ENCODE measurements at places on chromosomes 1 and 21.

DNA sequence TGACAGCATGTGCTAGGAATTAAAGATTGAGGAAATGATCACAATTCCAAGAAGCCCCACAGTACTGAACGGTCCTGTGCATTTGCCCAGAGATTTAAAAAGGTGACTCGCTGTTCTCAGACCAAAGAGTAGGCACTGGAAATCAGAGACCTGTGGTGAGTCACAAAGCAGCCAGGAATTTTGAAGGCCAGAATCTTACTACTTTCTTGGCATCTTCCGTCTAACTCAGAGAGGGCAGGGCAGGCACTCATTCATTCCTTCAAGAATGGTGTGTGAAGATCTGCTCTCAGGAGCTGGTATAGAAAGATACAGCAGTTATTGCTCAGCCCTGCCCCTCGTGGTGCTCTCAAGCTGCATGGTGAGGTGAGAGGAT lies 57.9 kb downstream of the BRINP2 start:
- DNase-seq: no peak

GRCh38 chr1:77697441-77697840 lies 15.0 kb upstream of the ZZZ3 start:
- no peak for DNase-seq

DNA sequence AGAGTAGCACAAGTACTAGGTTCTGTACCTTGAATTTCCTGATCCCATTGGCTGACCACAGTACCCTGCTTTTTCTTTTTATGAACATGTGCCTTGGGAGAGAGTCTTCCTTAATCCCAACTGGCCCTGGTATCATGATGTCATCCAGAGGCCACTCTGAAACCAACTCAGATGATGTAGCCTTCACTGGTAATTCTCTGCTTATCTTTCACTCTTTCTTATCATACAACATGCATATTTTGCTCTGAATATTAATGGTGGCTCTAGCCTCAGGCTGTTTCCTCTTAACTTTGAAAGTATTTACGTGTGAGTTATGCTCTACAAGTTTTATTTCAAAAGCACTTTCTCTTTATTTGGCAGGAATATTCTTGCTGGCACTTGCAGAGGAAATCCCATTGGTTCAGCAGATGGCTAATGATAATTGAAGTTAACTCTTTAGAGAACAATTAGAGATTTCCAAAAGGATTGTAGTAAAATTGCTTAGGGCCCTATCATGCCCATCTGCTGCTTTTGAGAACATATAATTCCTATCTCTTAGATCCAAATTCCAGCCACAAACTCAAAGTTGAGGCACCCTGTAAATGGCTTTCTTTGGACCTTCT lies 86.1 kb downstream of the PTGER3 start:
- DNase-seq: no peak

GRCh38 chr1:240611228-240611618 lies 732 bp downstream of the GREM2 start:
- DNase-seq: no peak

DNA sequence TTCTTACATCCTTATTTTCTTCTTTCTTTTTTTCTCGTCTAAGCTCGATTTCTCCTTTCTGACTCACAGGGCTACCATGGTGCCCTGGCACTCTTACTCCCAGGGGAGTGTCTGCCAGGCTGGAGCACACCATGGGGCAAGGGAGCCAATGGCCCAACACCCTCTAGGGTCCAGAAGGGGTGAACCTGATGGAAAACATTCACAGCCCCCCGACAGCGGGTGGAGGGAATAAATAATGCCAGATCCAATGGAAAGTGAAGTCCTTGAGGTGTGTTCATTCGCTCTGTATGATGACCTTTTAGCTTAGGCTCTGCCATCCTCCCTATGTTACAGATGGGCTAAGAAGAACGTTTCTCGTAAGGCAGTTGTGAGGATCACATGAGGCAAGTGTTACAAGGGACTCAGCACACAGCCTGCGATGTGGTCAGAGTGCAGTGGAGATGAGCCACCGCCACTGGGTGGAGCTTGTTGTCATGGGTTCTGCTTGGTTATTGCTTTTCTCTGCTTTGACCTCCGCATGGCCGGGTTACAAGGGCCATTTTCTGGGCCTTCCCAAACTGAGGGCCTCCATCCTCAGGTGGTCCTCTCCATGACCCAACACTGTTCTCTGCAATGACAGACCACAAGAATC lies 3.5 kb upstream of the FCMR start:
- no peak for DNase-seq

DNA sequence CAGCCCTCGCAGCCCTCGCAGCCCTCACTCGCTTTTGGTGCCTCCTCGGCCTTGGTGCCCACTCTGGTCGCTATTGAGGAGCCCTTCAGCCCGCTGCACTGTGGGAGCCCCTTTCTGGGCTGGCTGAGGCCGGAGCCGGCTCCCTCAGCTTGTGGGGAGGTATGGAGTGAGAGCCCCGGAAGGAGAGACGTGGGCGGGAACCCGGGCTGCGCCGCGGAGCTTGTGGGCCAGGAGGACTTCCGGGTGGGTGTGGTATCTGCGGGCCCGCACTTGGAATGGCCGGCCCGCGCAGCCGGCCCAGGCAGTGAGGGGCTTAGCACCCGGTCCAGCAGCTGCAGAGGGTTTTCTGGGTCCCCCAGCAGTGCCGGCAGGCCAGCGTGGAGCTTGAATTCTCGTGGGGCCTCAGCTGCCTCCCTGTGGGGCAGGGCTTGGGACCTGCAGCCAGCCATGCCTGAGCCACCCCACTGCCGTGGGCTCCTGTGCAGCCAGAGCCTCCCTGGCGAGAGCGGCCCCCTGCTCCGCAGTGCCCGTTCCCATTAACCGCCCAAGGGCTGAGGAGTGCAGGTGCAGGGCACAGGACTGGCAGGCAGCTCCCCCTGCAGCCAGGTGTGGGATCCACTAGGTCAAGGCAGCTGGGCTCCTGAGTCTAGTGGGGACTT lies 9.9 kb upstream of the CFHR2 start:
- no peak for DNase-seq

GRCh38 chr1:159088050-159088449 lies 11.5 kb upstream of the AIM2 start:
- no peak for DNase-seq

DNA sequence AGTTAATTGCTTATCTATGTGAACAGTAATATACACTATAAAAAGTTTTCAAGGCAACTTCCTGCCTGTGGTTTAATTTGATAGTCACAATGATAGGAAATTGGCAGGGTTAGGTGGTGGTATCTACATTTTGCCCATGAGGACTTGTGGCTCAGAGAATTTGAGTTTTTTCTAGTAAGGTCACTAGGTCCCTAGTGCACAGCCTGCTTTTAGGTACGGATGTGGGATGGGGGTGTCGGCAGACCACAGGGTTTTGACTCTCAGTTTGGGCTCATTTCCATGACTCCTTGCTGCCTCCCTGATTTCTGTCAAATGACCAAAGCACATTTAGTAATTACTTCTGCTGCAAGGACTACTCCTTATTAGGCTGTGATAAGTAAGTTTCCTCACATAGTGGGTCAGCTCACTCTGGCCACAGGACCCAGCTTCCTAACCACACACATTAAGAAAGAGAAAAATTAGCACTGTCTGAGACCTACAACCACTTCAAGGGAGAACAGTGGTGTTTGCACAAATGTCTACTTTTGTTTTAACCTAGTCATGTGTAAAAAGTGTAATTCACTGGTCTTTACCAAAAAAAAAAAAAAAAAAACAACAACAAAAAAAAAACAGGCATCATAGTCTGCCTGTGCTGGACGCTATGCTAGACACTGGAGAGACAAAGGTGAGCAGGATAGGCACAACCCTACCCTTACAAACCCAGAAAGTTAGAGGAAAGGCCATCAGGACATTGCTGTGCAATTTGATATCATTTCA lies 43.7 kb downstream of the MRPL39 start:
- DNase-seq: no peak

GRCh38 chr21:33976082-33977016 lies 60.7 kb upstream of the ATP5PO start:
- no peak for DNase-seq

DNA sequence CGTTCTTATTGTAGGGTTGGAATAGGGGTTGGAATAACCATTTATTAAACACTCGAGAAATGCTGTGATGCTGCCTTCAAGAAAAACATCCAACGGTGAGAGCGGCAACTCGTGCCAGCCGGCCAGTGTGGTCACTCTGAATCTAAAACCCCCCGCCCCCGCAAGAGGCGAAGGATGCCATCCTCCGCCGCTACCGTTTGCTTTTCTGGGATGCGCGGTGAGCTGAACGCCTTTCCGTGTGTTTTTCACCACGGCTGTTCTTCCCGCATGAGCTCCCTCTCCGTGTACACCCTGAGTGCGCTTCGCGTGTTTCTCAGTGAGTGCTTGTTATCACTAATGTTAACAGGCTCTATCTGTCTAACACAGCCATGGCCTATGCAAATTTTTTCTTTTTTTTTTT lies 42.0 kb upstream of the RIPK4 start:
- no peak for DNase-seq

GRCh38 chr1:174075245-174075692 lies 53.1 kb upstream of the RC3H1 start:
- DNase-seq: no peak

- no peak for DNase-seq
Measured at GRCh38 chr21:38334866-38335265, 78.1 kb downstream of the KCNJ15 start.

DNA sequence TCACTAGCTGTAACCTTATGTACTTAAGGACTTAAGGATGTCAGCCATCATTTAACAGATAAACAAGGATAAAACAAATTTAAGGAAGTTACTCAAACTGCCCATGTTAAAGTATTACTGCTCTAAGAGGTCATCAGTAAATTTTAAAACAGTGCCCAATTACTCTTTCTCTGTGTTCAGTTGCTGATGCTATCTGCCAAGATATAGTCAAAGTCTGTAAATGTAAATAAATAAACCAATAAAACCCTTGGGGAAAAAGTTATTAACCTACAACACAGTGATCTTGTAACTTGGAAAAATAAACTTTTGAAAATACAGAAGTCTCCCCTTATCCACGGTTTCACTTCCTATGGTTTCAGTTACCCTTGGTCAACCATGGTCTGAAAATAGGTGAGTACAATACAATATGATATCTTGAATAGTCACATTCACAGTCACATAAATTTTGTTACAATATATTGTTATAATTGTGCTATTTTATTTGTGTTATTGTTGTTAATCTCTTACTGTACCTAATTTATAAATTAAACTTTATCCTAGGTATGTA lies 501.8 kb downstream of the LMO4 start:
- DNase-seq: no peak

DNA sequence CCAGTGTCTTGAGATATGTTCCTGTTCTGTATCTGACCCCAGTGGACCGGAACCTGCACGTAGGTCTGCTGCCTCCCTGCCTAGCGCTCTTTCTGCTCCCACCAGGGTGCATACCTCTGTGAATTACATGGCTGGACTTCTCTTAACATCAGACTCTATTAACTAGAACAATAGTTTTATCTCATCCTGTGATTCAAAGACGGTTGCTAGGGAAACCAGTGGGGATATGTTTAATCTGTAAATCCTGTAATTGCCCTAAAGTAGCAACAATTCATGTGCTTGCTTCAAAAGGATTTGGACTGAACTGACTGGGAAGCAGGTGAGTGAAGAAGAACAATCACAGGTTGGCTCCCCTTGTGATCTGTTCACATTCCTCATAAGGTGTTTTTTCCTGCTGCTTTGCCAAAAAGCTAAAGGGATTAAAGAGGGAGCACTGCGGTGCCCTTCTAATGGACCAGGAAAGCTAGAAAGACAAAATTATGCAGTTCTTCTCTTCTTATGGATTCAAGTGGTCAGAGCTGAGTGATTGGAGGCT lies 52.7 kb upstream of the DIRAS3 start:
- DNase-seq: no peak

DNA sequence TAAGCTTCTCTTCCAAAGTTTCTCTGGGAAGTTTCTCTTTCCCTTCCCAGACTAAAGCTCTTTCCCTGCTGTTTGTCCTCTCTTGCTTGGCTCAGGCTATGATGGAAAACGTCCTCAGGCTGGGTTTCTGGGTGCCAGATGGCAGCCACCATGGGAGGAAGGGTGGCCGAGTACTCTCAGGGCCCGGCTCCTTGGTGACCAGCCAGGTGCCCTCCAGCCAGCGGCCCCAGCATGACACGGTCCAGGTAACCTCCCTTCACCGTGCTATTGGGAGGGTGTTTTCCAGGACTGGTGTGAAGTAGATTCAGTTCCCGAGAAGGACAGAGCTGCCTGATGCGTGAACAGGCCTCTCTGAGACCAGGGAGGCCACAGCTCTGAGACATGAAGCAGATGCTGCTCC lies 60.3 kb downstream of the KIF26B start:
- no peak for DNase-seq

DNA sequence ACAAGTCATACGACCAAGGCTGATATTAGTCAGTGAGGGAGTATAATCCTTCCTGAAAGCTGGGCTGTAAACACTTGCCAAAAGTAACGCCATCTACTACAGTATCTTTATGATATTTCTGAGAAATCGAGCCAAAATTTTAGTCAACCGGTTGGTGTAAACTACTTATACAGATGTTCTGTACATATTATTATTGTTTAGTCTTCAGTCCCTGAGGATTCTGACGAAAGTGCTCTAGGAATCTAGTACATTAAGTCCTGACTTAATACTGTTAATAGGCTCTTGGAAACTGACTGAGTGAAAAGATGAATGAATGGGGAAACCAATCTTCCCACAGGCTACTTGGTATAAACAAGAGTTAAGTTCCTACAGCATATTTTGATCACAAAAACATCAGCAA lies 274.3 kb downstream of the USP25 start:
- DNase-seq: no peak

DNA sequence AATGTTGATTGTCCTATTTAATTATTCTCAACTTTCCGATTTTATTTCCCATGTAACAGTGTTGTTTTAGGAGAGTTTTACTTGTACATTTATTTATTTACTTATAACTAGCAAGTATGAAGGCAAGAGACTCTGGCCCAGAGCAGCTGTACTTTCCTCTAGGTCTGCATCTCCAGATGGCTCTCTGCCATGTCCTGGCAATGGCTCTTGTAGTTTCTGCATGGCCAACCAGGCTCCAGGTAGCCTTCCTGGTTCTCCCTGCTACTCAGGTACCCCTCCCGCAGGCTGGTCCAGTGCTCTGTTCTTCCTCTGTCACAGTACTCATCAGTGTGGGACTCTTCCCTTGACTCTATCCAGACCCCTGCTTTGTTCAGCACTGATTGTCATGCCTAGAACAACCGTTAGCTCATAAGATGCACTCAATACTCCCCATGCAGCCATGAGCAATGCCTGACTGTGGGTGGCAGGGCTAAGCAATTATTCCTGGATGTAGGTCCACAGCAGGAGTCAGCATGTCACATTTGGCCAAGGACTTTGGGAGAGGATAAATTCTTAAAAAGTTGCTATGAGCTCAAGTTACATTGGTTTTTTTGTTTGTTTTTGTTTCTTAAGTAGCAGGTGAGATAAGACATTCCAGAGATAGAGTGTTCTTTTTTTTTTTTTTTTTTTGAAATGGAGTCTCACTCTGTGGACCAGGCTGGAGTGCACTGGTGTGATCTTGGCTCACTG lies 10.9 kb upstream of the IL20 start:
- no peak for DNase-seq

All from NCI-H187 (cell line).